ENCODE measurements at places on chromosomes 2 and 18. TPM values are rescaled to one million over a fixed set of nuclear protein-coding genes. Genes with fewer than 3 reads are reported as not detected.

DNA sequence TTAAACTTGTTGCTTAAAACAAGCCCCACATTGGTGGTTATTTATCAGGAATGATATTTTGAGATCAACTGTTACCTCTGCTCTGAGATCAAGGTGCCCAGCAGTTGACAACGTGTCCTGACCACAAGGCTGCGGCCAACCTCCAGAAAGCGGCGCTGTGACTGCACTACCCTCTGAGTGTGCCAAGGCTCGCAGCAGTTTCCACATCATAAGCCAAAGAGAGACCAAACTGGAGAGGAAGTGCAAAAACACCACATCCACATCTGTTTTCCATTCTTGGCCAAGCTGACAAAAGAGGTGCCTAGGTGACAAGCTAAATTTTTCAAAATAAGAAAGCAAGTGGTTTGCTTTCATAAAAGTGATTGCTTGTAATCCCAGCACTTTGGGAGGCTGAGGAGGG is 410.8 kb upstream of the POU3F3 start:
- no peak for DNase-seq
- H3K27me3 ChIP-seq = no peaks in the 10 kb centered on the region
- no peak overlapping the region for H3K27ac ChIP-seq
- no peak overlapping the region for H3K4me3 ChIP-seq
- no peaks in the 10 kb centered on the region for H3K36me3 ChIP-seq

DNA sequence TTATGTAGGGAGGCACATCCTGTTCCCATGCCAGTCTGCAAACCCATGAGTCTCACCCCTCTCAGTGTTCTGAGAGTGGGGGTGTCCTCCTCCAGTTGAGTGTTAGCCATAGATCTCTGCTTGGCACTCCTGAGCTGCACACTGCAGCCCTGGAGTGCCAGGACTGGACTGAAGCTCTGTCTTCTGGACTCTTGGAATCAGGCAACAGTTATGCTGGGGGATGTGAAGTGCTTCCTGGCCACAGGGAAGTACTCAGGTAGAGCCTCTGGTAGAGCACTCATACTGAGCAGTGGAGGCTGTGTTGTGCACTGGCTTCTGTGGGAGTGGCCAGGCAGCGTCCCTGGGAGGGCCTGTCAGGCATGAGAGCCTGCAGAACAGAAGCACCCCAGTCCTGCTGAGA is 43.0 kb downstream of the SERPINB7 start:
- no peak overlapping the region for H3K4me3 ChIP-seq
- no peaks in the 10 kb centered on the region for H3K4me1 ChIP-seq
- H3K36me3 ChIP-seq = no peaks in the 10 kb centered on the region
- no peak for DNase-seq

- DNase-seq = no peak
- no peaks in the 10 kb centered on the region for H3K36me3 ChIP-seq
- H3K4me3 ChIP-seq = no peak overlapping the region
These were observed 9.5 kb downstream of the ASB18 start for GRCh38 chr2:236254674-236255073.

GRCh38 chr2:143489145-143489544 is 359.9 kb downstream of the ARHGAP15 start:
- no peak overlapping the region for H3K4me3 ChIP-seq
- DNase-seq = no peak
- H3K4me1 ChIP-seq = no peaks in the 10 kb centered on the region
- H3K36me3 ChIP-seq = no peaks in the 10 kb centered on the region
- H3K27me3 ChIP-seq = no peaks in the 10 kb centered on the region
- H3K27ac ChIP-seq = no peak overlapping the region

INHBB gene
- total RNA-seq = 0.11 TPM

TANC1 gene
- 0.48 TPM for total RNA-seq

CDH2 gene
- total RNA-seq = 0.19 TPM

All from GM12878 (cell line).